Glutamatergic neuron (in vitro differentiated cells): ENCODE measurements at places on chromosomes 7 and 10.

GRCh38 chr10:132371641-132372081 lies 25.3 kb upstream of the PWWP2B start:
- H3K27me3 ChIP-seq: peaks cover 7% of the 10 kb centered on the region
- H3K4me3 ChIP-seq: no peak overlapping the region
- peak; percentile 17 for DNase-seq
- H3K4me1 ChIP-seq: peaks cover 16% of the 10 kb centered on the region
- peaks cover 23% of the 10 kb centered on the region for H3K36me3 ChIP-seq

- H3K36me3 ChIP-seq: no peaks in the 10 kb centered on the region
- peaks cover 7% of the 10 kb centered on the region for H3K4me1 ChIP-seq
- no peak overlapping the region for H3K27ac ChIP-seq
Observed at GRCh38 chr10:72784551-72785351, 92.8 kb downstream of the MCU start.

- no peak overlapping the region for H3K4me3 ChIP-seq
- H3K36me3 ChIP-seq: no peaks in the 10 kb centered on the region
- no peaks in the 10 kb centered on the region for H3K27me3 ChIP-seq
- no peak overlapping the region for H3K27ac ChIP-seq
Observed at GRCh38 chr10:61835069-61835945, 66.2 kb upstream of the ARID5B start.

DNA sequence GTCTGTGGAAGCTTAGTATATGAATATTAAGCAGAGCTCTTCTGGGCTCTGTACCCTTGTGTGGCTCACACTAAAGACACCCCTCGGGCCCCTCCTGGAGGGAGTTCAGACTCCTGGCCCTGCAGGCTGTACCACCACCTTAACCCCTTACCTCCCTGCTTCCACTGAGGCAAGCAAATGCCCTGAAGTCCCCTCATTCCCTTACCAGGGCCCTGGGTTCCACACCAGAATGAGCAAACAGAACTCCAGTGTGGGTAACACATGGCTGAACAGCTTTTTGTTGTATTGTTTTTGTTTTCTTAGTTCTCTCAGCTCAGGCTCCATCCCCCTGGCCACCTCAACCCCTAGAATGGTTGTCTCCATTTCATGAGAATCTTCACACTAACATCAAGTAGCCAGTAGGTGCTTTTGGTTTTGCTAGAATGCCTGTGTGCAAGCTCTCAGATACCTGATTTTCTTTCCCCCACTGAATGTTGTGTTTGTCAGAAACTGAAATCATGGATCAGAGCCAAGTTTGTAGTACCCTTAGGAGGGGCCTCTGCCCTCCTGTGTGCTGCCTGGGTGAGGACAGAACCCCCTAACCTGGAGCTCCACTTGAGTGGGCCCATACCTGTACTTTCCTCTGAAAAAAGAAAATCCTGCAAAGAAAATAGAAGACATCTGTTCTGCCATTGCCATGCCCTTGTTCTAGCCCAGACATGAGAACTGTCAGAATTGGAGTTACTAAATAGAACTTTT lies 2.8 kb upstream of the WAPL start:
- no peak for DNase-seq
- peaks cover 29% of the 10 kb centered on the region for H3K4me1 ChIP-seq
- H3K27ac ChIP-seq: peak overlapping the region; percentile 23
- no peaks in the 10 kb centered on the region for H3K36me3 ChIP-seq
- H3K27me3 ChIP-seq: peaks cover 2% of the 10 kb centered on the region

DNA sequence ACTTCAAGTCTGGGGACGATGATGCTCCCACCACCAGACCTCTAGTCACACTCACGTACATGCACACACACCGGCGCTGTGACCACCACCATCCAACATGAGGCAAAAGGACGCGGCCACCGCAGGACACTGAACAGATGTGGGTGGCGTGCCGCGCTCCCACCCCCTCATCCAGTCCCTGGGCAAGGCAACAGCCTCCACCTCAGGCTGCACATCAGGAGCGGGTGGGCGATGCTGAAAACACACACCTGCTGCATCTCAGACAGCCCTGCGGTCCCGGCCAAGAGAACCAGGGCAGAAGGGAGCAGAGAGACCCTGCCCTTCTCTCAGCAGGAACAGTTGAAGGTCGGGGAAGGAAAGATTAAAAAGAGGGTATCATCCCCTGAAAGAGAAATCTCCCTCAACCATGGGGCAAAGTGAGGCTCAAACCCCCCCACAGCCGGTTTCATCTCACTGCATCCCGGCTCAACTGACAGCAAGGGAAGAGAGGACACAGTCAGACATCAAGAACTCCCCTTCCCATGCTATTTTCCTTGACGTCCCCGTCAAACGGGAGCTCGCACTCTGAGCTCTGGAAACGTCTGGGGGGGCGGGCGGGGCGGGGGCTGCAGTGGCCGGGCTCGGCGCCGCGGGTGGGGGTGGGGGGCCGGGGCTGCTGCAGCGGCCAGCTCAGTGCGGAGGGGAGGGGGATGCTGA lies 1.1 kb downstream of the CAMK2G start:
- no peak for DNase-seq
- H3K4me1 ChIP-seq: peaks cover 25% of the 10 kb centered on the region
- H3K4me3 ChIP-seq: peak overlapping the region; percentile 84
- H3K27ac ChIP-seq: no peak overlapping the region
- no peaks in the 10 kb centered on the region for H3K36me3 ChIP-seq

DNA sequence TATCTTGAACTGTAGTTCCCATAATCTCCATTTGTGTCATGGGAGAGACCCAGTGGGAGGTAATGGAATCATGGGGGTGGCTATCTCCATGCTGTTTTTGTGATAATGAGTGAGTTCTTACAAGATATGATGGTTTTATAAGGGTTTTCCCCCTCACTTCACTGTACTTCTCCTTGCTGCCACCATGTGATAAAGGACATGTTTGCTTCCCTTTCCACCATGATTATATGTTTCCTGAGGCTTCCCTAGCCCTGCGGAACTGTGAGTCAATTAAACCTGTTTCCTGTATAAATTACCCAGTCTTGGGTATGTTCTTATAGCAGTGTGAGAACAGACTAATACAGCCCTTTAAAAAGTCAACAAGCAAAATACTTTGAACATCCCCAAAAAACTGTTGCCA lies 427.7 kb downstream of the HTR7 start:
- DNase-seq: no peak
- no peaks in the 10 kb centered on the region for H3K27me3 ChIP-seq
- H3K4me3 ChIP-seq: no peak overlapping the region
- no peak overlapping the region for H3K27ac ChIP-seq
- no peaks in the 10 kb centered on the region for H3K4me1 ChIP-seq

DNA sequence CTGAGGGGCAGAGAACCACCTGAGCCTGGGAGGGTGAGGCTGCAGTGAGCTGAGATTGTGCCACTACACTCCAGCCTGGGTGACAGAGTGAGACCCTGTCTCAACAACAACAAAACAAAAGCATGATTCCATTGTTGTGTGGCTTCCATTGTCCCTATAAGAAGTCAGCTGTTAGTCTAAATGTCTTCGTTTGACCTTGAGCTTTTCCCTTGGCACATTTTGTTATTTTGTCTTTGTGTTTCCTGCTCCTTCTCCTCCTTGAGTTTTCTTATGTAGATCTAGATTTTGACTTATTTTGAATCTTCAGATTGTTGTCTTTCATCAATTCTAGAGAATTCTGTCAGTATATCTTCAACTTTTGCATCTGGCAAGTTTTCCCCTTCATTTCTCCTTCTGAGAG lies 13.6 kb upstream of the JAKMIP3 start:
- H3K36me3 ChIP-seq: peaks cover 11% of the 10 kb centered on the region
- H3K27ac ChIP-seq: no peak overlapping the region

GRCh38 chr7:55657654-55658053 lies 85.4 kb upstream of the VOPP1 start:
- DNase-seq: peak; percentile 32
- no peaks in the 10 kb centered on the region for H3K36me3 ChIP-seq
- H3K27ac ChIP-seq: peak overlapping the region; percentile 73
- H3K4me3 ChIP-seq: peak overlapping the region; percentile 57
- H3K27me3 ChIP-seq: peaks cover 2% of the 10 kb centered on the region
- H3K4me1 ChIP-seq: peaks cover 9% of the 10 kb centered on the region

GRCh38 chr7:149783386-149784250 lies 10.2 kb upstream of the ZNF467 start:
- no peak for DNase-seq
- no peaks in the 10 kb centered on the region for H3K4me1 ChIP-seq
- H3K27ac ChIP-seq: no peak overlapping the region
- H3K4me3 ChIP-seq: no peak overlapping the region
- H3K27me3 ChIP-seq: peaks cover 6% of the 10 kb centered on the region
- no peaks in the 10 kb centered on the region for H3K36me3 ChIP-seq

GRCh38 chr7:11910253-11910652 lies 78.3 kb upstream of the THSD7A start:
- no peak for DNase-seq
- no peak overlapping the region for H3K27ac ChIP-seq
- H3K36me3 ChIP-seq: no peaks in the 10 kb centered on the region
- H3K27me3 ChIP-seq: no peaks in the 10 kb centered on the region
- no peak overlapping the region for H3K4me3 ChIP-seq

DNA sequence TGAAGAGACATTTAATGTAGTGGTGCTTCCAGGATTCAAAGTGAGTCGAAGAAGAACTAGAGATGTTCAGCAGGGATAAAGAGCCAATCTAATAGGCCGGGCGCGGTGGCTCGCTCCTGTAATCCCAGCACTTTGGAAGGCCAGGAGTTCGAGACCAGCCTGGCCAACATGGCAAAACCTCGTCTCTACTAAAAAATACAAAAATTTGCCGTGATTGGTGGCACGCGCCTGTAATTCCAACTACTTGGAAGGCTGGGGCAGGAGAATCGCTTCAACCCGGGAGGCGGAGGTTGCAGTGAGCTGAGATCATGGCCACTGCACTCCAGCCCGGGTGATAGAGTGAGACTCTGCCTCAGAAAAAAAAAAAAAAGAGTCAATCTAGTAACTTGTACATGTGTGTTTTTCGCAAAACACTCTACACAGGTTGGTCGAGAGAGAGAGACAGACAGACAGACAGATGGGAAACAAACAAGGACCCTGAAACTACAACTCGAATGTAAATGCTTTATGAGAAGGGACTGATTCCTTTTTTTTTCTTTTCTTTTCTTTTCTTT lies 775 bp downstream of the ABCB8 start:
- peaks cover 19% of the 10 kb centered on the region for H3K4me1 ChIP-seq
- peak overlapping the region; percentile 97 for H3K27ac ChIP-seq
- DNase-seq: no peak
- H3K4me3 ChIP-seq: peak overlapping the region; percentile 93
- H3K27me3 ChIP-seq: peaks cover 15% of the 10 kb centered on the region

GRCh38 chr10:123552760-123553554 lies 113.2 kb upstream of the GPR26 start:
- H3K27ac ChIP-seq: no peak overlapping the region
- DNase-seq: no peak
- H3K4me1 ChIP-seq: no peaks in the 10 kb centered on the region
- no peaks in the 10 kb centered on the region for H3K36me3 ChIP-seq

- H3K27ac ChIP-seq: no peak overlapping the region
- H3K27me3 ChIP-seq: peaks cover 4% of the 10 kb centered on the region
- no peak for DNase-seq
- H3K4me3 ChIP-seq: no peak overlapping the region
- no peaks in the 10 kb centered on the region for H3K36me3 ChIP-seq
Observed at GRCh38 chr10:19730167-19730906, 85.9 kb upstream of the PLXDC2 start.

- no peak overlapping the region for H3K4me3 ChIP-seq
- H3K36me3 ChIP-seq: peaks cover 9% of the 10 kb centered on the region
Observed at GRCh38 chr7:38481401-38481800, 149.8 kb downstream of the AMPH start.

GRCh38 chr10:48550071-48550691 lies 54.7 kb downstream of the ARHGAP22 start:
- H3K4me3 ChIP-seq: no peak overlapping the region
- no peaks in the 10 kb centered on the region for H3K36me3 ChIP-seq
- no peak for DNase-seq

GRCh38 chr7:122518488-122518887 lies 180.4 kb downstream of the RNF133 start:
- H3K27ac ChIP-seq: no peak overlapping the region
- H3K36me3 ChIP-seq: no peaks in the 10 kb centered on the region
- DNase-seq: no peak
- H3K4me3 ChIP-seq: no peak overlapping the region
- H3K4me1 ChIP-seq: peaks cover 10% of the 10 kb centered on the region
